ENCODE measurements at places on chromosomes 1 and 21.

DNA sequence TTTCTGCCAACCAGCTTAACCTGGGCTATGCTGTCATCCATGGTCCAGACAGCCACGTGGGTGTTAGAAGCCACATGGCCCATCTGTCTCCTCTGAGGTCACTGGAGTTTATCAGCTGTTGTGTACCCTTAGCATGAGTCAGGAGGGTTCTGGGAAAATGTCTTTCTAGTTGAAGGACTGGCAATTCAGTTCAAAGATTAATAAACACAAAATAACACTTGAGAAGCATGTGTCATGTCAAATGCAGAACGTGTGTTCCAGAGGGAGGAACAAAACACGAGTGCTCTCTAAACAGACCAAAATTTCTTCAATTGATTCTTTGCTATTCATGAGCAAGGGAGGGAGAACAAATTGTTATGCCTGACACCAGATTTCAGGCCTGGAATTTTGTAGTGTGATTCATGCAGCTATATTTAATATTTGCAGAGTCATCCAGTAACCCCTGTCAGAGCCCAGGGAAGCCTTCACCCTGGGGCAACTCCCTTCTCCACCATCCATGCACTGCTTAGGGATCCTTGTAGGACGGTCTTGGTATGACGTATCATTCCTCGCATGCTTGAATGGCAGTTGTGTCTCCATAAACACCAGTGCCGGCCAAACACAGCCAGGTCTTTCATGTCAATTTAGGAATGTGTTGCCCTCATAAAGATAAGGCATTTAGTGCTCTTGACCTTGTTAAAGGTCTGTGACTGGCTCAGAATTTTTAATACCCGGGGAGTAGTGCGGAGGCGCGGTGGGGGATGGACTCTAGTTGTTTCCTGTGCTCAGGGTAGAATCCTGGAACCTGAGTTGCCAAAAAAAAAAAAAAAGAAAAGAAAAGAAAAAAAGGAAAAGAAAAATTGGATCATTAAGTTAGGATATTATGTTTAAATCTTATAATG is 27.7 kb upstream of the DYRK1A start:
- DNase-seq: no peak

DNA sequence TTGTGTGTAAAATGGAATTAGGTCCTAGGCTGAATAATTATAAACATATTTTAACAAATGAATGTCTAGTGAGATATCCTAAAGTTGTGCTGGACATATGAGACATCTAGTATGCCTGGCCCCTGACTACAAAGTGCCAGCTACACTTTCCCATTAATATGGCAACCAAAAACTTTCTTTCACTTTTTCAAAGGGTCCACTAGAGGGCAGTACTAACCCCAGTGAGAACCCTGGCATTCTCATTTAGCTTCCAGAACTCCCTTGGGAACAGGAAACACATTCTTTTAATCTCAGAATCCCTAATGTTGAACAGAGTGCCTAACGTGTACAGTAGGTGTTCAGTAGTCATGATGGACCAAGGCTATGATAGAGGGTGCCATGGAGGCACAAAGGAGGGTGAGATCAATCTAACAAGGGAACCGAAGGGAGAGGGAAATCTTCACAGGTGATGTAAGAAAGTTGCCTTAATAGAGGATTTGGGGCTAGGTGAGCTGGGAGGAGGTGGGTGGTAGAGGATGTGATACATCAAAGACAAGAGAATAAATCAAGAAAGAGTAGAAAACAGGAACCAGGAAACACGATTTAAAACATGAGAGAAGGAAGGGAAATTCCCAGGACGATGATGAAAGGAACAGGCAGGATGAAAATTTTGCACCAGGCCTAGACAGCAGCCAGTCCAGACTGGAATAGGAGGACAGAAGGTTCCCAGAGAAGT is 41.6 kb downstream of the NSL1 start:
- DNase-seq: no peak

- DNase-seq: no peak
Measured at GRCh38 chr1:230976825-230977747, 1.6 kb downstream of the TTC13 start.

DNA sequence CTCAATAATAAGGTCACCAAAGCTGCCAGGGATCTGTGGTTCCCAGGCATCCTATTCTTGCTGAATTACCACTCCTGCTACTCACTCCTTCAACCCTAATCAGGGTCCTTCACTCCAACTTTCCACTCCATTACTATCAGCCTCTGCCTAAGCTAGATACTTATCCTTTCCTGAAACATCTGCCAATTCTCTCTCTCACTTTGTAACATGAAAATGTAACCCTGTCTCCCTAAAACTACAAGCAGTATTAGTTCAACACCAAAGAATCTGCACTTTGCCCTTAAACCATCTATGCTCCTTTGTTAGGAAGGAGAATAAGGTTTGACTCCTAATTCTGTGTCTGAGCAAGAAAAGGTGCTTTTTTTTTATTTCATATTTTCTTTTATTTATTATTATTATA is 15.5 kb upstream of the CXADR start:
- no peak for DNase-seq

GRCh38 chr1:214146523-214146922 is 134.4 kb upstream of the SMYD2 start:
- no peak for DNase-seq

DNA sequence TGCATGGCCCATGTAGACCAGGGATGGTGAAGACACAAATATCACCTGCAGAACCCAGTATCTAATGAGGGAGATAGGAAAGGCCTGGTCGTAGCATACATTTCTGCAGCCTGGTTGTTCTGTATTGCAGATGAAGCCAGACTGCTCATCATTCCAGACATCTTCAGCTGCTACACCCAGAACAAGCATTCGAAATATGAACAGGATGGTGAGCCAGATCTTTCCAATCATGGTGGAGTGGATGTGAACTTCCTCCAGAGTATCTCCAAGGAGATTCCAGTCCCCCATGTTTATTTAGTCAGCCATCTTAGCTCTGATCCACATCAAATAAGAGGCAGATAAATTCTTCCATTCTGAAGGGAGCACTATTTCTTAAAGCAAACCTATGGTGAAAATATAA is 2.7 kb upstream of the MYCBP start:
- no peak for DNase-seq

- DNase-seq: no peak
Measured at GRCh38 chr1:39639305-39640130, at the start of gene HEYL. HEYL (minus strand) TSS chr1:39639643; CDS start chr1:39639625, 18 bp downstream.

- DNase-seq: no peak
Measured at GRCh38 chr21:14826630-14827029, 238.2 kb downstream of the NRIP1 start.

GRCh38 chr1:156477526-156478249 is 22.9 kb downstream of the MEF2D start:
- DNase-seq: no peak

GRCh38 chr1:113178106-113178505 is 105.1 kb downstream of the LRIG2 start:
- DNase-seq: no peak
